B cell (primary cell): ENCODE measurements at places on chromosomes 6 and 20. TPM values are rescaled to one million over a fixed set of nuclear protein-coding genes. Genes with fewer than 3 reads are reported as not detected.

PFDN6 gene
- total RNA-seq, result 44.7 and 51.1 TPM in 2 replicates

TMC2 gene
- total RNA-seq, result not detected in 2 replicates

TSPO2 gene
- total RNA-seq, result not detected in 2 replicates

CDH26 gene
- 2.3 and 3.6 TPM in 2 replicates for total RNA-seq

GRCh38 chr6:9458424-9458823 is 956.5 kb downstream of the TFAP2A start:
- no peak for DNase-seq

- DNase-seq, result no peak
These were observed 331.4 kb upstream of the QKI start for GRCh38 chr6:163083141-163083540.

GRCh38 chr20:6008254-6008653 is 45.6 kb downstream of the LRRN4 start:
- DNase-seq, result no peak

DNA sequence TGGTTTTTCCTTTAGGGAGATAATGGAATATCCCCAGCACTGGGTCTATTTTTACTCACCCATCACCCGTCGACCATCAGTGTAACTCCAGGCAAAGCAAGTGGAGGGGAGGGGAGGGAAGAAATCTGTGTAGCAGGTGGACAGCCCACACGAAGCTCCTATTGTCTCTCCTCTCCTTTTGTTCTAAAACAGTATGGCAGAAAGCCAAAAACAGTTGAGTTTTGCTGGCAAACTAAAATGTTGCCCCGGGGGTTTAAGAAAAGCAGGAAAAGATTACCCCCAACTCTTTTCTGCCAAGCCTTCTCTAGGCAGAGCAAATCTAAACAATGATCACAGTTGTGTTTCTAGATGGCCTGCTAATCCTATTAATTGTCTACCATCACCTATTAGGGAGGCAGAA is 89.7 kb downstream of the PREP start:
- no peak for DNase-seq

- DNase-seq, result no peak
These were observed 415.6 kb upstream of the BTBD3 start for GRCh38 chr20:11502061-11502460.

DNA sequence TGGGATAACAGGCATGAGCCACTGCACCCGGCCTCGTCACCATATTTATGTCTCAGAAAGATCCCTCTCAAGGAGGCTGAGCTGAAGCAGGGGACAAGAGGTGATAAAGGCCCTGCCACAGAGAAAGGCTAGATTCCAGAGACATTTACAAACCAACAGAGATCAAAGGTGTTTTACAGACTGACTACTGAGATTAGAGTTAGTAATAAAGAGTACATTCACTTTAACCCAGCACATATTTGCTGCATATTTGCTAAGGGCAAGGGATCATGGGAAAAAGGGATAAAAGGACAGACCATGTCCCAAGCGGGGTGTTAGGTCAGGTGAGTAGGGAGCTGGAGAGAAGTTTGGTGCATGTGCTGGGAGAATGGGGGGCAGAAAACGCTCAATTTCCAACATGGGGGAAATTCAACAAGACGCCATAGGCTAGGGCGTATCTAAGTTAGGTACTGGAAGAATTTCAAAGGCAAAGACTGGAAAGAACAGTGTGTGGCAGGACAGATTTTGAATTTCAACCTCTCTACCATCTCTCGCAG is 43.8 kb upstream of the SEC63 start:
- no peak for DNase-seq

- no peak for DNase-seq
These were observed 75.0 kb downstream of the MBOAT1 start for GRCh38 chr6:20137240-20137639.
